A549 treated with AZD2906 at 1 μM for 4 hours (cell line): ENCODE measurements at places on chromosomes 5 and 9. TPM values are rescaled to one million over a fixed set of nuclear protein-coding genes. Genes with fewer than 3 reads are reported as not detected.

RNF38 gene
- 8.1 to 9.7 TPM (median 9.3 TPM) in 5 replicates for total RNA-seq

SOHLH1 gene
- 0.05 to 0.08 TPM (median 0.05 TPM) in 3 of 5 replicates, not detected in the others for total RNA-seq

PTGDS gene
- total RNA-seq: 0.47 to 1.4 TPM (median 0.62 TPM) in 5 replicates

PCDHB11 gene
- total RNA-seq: 0.05 to 0.08 TPM (median 0.07 TPM) in 5 replicates

TXNDC8 gene
- not detected in 5 replicates for total RNA-seq

FBP1 gene
- not detected in 5 replicates for total RNA-seq

SPOCK1 gene
- total RNA-seq: 8.9 to 22.6 TPM (median 16.0 TPM) in 5 replicates

PCDHGC3 gene
- total RNA-seq: 5.0 to 6.6 TPM (median 5.7 TPM) in 5 replicates

CCDC171 gene
- total RNA-seq: 0.31 to 0.40 TPM (median 0.33 TPM) in 5 replicates

NME5 gene
- not detected in 5 replicates for total RNA-seq

SLC4A9 gene
- total RNA-seq: 0.02 to 0.03 TPM in 2 of 5 replicates, not detected in the others

RNF180 gene
- 0.18 to 0.38 TPM (median 0.29 TPM) in 5 replicates for total RNA-seq

OMD gene
- total RNA-seq: not detected in 5 replicates

GRK6 gene
- total RNA-seq: 23.1 to 28.9 TPM (median 27.3 TPM) in 5 replicates

OBP2B gene
- not detected in 5 replicates for total RNA-seq

NR6A1 gene
- total RNA-seq: 1.4 to 2.0 TPM (median 1.7 TPM) in 5 replicates

PCDHGB7 gene
- 0.03 to 0.13 TPM (median 0.07 TPM) in 3 of 5 replicates, not detected in the others for total RNA-seq

DDX4 gene
- 0.02 to 0.09 TPM (median 0.08 TPM) in 3 of 5 replicates, not detected in the others for total RNA-seq

ADAMTS2 gene
- total RNA-seq: 0.03 to 0.15 TPM (median 0.08 TPM) in 5 replicates

COL5A1 gene
- total RNA-seq: 28.9 to 46.9 TPM (median 42.0 TPM) in 5 replicates

RORB gene
- 0.01 TPM in 1 of 5 replicates, not detected in the others for total RNA-seq

PCDHGA7 gene
- total RNA-seq: 0.71 to 1.2 TPM (median 0.76 TPM) in 5 replicates

ADCY2 gene
- total RNA-seq: not detected in 5 replicates

STING1 gene
- 0.78 to 1.0 TPM (median 1.00 TPM) in 5 replicates for total RNA-seq

CMBL gene
- 20.5 to 23.9 TPM (median 21.4 TPM) in 5 replicates for total RNA-seq

SGTB gene
- total RNA-seq: 5.8 to 7.9 TPM (median 6.9 TPM) in 5 replicates

LRRC19 gene
- total RNA-seq: not detected in 5 replicates

ENTR1 gene
- 58.8 to 68.5 TPM (median 67.1 TPM) in 5 replicates for total RNA-seq

ZNF608 gene
- 0.81 to 1.4 TPM (median 0.88 TPM) in 5 replicates for total RNA-seq

TLX3 gene
- not detected in 5 replicates for total RNA-seq

PKD2L2 gene
- total RNA-seq: 0.05 to 0.09 TPM (median 0.07 TPM) in 3 of 5 replicates, not detected in the others

NAIF1 gene
- 4.8 to 8.0 TPM (median 7.0 TPM) in 5 replicates for total RNA-seq

CNTNAP3B gene
- total RNA-seq: 14.4 to 18.0 TPM (median 15.0 TPM) in 5 replicates

PCDHGA8 gene
- 0.02 to 0.03 TPM (median 0.02 TPM) in 4 of 5 replicates, not detected in the other for total RNA-seq

GDNF gene
- total RNA-seq: 0.03 to 0.07 TPM (median 0.05 TPM) in 4 of 5 replicates, not detected in the other

HAND1 gene
- total RNA-seq: 0.39 to 0.83 TPM (median 0.45 TPM) in 5 replicates

KIAA1958 gene
- 1.8 to 2.4 TPM (median 2.2 TPM) in 5 replicates for total RNA-seq

CARD9 gene
- 0.45 to 2.1 TPM (median 1.1 TPM) in 5 replicates for total RNA-seq
